ENCODE measurements at places on chromosomes 7 and 10.
A peak's percentile ranks its signal among the peaks of the same experiment; 100 is the strongest.

DNA sequence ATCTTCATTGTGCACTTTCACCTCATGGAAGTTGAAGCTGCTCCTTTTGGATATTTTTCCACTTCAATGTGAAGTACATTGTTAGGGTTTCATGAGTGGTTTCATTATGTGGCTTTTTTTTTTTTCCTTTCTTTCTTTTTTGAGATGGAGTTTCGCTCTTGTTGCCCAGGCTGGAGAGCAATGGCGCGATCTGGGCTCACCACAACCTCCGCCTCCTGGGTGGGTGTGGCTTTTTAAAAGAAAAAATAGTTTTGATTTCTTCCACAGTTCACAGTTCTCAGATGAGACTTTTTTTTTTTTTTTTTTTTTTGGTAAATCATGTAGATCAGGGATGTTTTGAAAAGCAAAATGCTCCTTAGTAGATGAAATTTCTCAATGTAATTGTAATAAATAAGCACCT is 652.3 kb upstream of the ANKRD30A start:
- no peak for DNase-seq

GRCh38 chr7:137402536-137403352 is 59.2 kb upstream of the PTN start:
- DNase-seq = no peak

DNA sequence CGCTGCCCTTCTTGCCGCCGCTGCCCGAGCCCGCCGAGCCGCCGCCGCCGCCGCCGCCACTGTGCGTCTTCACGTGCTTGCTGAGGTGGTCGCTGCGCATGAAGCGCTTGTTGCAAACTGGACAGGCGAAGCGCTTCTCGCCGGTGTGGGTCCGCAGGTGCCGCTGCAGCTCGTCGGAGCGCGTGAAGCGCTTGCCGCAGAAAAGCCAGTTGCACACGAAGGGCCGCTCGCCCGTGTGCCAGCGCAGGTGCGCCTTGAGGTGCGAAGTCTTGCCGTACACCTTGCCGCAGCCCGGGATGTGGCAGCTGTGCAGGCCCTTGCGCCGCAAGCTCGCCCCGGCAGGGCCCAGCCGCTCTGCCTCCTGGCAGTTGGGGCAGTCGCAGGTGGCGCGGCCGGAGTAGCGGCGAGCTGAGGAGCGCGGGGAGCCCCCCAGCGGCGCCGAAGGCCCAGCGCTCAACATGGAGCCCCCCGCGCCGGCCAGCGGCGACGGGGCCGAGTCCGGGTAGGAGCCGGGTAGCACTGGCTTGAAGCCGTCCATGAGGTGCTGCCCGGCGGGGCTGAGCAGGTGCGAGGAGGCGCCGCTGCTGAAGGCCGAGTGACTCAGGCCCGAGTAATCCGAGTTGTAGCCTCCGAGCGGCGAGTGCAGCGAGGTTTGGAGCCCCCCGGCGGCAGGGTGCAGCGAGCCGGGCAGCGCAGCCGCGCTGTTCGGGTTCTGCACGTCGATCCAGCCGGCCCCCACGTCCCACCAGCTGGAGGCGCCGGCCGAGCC is 2.1 kb downstream of the SP8 start:
- DNase-seq = peak; percentile 74

DNA sequence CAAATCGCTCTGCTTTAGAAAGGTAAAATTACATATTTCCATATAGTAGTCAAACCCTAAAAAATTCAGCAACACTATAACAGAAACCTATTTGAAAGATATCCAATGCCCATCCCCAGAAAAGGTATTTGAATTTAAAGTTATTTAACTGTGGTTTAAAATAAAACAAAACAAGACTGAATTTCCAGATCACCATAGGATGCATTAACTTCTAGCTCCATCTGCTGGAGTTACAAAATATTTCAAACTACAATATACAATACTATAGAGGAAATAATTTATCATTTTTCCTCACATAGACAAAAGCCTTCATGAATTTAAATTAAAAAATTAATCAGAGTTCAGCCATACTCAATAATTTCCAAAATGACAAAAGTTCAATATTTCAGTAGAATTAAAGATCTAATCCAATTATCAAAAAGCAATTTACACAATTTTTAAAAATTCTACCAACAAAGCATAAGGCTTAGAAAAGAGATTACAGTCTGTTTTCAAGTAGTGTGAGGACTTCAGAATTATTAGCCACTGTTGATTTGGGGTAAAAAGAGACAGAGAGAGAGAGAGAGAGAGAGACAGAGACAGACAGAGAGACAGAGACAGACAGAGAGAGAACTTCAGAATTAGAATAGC is 75.9 kb downstream of the LMBR1 start:
- DNase-seq = no peak

GRCh38 chr7:17415955-17416354 is 117.5 kb downstream of the AHR start:
- no peak for DNase-seq

DNA sequence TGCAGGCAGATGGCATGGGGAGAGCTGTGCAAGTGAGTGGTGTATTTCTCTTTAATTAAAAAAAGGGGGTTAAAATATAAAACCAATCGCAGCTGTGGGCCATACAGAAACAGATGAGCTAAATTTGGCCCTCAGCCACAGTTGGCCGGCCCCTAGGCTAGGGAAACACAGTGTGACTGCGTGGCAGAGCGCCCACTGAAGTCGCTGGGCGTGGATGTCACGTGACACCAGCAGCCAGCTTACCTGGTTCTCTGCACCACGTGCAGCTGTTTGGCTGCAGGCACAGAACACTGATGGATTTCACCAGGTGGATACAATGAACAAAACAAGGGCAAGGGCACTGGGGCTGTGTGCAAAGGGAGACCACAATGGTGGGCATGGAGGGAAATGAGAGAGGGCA is 119.3 kb upstream of the ZNF746 start:
- no peak for DNase-seq

- DNase-seq = no peak
Observed at GRCh38 chr7:51374936-51375335, 58.3 kb upstream of the COBL start.

- no peak for DNase-seq
Observed at GRCh38 chr7:157816526-157817250, 479.9 kb downstream of the DNAJB6 start.

DNA sequence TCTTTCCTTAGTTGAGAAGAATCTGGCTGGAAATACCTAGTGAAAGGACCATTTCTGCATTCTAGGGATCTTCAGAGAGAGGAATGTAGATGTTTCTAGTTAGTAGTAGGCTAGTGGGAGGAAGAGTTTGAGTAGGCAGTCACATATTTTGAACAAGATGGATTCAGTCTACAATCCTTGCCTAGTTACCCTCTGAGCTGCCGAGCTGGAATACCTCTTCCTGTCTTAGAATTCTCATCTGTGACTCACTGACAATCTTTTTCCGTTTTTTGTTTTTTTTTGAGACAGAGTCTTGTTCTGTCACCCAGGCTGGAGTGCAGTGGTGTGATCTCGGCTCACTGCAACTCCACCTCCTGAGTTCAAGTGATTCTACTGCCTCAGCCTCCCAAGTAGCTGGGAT is 30.7 kb upstream of the PLPP4 start:
- no peak for DNase-seq

DNA sequence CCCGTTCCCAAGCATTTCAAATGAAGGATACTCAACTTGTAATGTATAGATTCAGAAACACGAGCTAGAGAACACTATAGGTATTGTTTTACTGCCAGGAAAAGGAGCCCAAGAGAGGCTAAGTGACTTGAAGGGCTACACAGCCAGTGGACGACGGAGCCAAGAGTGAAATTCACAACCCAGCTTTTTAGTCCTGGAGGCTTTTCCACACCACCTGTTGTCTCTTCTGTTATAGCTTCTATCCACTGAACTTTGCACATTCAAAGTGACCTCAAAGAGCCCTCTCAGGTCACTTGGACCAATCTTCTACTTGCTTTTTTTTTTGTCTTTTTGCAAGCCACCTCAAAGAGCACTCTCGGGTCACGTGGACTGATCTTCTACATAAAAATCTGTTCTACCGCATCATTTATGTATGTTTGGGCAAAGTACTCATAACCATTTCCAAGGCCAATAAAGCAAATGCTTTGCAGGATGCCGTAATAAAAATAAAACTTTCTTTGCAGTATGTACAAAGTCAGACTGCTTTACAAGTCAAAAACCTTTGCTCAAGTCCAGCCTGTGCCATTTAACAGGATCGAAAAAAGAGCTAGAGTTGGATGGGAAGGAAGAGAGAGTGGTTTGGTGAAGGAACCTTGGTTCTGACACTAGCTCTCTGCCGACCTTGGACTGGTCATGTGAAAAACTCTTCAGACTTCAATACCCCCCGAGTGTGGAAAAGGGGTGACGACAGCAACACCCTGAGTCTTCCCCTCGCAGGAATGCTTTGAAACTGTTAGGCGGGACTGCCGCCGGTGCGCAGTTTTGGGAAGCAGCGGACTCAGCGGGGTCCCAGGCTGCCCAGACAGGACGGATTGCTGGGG is 821 bp downstream of the SLC35B4 start:
- DNase-seq = no peak

GRCh38 chr7:24035366-24036032 is 248.5 kb upstream of the NPY start:
- no peak for DNase-seq

DNA sequence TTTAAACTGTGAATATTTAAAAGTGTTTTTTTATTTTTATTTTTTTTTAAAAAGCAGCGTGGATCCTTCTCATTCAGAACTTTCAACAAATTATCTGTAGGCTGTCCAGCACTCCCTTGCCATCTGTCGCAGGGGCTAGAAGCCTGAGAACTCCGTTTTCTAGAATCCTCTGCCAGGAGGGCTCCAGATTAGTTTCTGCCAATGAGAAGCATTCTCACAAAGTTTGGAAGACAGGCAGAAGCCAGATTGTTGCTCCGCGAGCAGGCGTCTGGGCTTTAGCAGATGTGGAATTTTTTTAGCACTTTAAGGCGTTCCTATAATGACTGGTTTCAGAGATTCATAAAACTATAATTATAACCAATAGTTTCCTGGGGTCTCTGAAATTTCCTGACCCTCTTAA is 220.9 kb upstream of the KIAA1217 start:
- DNase-seq = no peak

- DNase-seq = no peak
Observed at GRCh38 chr10:84938117-84938905, 609.9 kb downstream of the CCSER2 start.

DNA sequence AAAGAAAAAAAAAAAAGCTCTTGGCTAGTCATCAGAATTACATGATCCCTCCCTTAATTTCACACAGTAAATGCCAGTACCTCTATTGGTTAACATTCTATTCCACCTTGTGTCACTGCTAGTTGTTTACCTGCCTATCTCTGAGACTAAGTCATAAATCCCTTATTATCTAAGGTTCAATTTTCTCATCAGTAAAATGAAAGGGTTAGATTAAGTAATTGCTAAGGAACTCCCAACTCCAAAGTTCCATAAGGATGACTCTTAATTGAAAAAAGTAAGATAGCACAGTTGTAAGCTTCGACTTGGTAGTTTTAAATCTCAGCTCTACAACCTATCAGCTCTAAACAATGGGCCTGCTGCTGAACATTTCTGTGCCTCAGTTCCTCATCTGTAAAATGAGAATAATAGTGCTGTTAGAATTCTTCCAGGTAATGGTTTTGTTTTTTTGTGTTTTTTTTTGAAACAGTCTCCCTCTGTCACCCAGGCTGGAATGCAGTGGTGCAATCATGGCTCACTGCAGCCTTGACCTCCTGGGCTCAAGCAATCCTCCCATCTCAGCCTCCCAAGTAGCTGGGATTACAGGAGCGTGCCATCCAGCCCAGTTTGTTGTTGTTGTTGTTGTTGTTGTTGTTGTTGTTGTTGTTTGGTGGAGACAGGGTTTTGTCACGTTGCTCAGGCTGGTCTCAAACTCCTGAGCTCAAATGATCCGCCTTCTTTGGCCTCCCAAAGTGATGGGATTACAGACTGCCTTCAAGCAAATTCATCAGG is 35.6 kb downstream of the SRPK2 start:
- DNase-seq = no peak

DNA sequence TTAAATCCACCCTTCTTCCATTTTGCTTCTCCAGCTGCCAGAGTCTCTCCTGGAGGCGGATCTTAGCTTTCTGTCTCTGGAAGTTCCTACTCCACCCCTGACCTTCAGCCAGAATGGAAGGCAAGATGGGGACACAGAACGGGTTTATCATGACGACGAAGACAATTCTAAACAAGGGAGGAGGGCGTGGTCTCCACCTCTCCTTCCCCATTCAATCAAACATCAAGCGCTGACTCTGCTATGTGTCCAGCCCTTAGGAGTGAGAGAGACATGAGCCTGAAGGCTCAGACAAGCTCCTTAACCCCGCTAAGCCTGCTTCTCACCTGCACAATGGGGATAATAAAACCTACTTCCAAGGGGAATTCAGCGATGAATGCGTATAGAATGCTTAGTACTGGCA is 3.1 kb downstream of the CYP17A1 start:
- no peak for DNase-seq

GRCh38 chr7:18455606-18456005 is 39.9 kb upstream of the HDAC9 start:
- no peak for DNase-seq

GRCh38 chr7:124918662-124919061 is 11.0 kb downstream of the POT1 start:
- no peak for DNase-seq

- peak; percentile 81 for DNase-seq
Observed at GRCh38 chr10:7410862-7411670, at the start of gene SFMBT2. Gene SFMBT2 (minus strand): TSS chr10:7411034. CDS start chr10:7381898, 29,136 bp downstream.

- DNase-seq = no peak
Observed at GRCh38 chr7:74344786-74345185, 55.6 kb downstream of the CLIP2 start.

DNA sequence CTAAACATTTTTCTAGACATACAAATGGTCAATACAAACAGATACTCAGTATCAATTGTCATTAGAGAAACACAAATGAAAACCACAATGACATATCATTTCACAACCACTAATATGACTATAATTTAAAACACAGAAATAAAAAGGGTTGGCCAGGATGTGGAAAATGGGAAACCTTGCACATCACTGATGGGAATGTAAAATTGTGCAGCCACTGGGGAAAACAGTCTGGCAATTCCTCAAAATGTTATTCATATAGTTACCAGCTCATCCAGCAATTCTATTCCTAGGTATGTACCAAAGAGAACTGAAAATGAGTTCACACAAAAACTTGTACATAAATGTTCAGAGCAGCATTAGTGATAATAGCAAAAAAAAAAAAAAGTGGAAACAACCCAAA is 106.1 kb upstream of the LRRTM3 start:
- DNase-seq = no peak

DNA sequence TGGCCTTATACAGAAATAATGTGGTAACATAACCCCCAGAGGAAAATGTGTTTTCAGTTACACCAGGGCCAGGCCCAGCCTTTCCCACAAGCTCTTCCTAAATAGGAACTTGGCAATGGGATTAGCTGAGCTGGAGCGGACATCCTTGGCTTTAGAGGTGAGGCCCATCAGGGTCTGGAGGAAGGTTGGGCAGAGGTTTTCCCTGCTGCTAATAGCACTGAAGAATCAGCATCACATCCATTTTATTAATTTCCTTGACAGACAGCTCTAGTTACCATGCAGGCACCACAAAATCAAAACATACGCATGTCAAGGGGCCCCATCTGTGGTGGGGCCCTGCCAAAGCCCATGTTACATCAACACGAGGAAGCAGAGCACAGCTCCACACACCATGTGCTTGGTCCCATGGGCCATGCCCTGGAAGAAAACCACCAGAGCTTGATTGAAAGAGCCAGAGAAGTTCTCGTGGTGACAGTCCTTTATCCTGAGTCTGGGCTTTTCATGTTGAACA is 566.6 kb downstream of the KCNMA1 start:
- peak; percentile 84 for DNase-seq

All from left forelimb (tissue), 1 donor.